K562 (cell line): ENCODE measurements at places on chromosomes 4 and X. TPM values are rescaled to one million over a fixed set of nuclear protein-coding genes. Genes with fewer than 3 reads are reported as not detected.

DNA sequence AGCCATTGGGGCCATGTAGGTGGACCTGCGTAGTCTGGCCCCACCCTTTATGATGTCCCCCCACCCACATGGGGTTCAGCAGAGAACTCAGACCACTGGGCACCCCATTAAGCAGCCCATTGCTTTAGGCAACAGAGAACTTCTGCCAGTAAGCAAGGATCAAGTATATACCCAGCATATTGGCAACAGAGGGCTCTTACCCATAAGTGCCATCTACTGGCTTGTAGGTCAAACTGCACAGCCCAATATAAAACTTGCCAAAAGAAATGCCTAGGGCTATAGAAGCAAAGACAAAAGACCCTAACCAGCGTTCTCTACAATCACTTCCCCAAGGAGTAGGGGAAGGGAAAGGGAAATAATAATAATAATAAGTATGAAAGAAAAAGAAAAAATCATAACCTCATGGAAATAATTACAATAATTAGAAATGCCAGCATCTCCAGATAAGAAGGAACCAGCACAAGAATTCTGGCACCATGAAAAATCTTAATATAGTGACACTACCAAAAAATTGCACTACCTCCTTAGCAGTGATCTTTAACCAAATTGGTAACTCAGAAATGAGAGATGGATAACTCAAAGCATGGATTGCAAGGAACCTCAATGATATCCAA, 1090.7 kb downstream of the FAT4 start:
- no peak for DNase-seq

GRCh38 chrX:18639280-18639679, 32.6 kb downstream of the RS1 start:
- no peak for DNase-seq

APLN gene
- polyA plus RNA-seq: 0.04 TPM in 1 of 2 replicates, not detected in the other

DNA sequence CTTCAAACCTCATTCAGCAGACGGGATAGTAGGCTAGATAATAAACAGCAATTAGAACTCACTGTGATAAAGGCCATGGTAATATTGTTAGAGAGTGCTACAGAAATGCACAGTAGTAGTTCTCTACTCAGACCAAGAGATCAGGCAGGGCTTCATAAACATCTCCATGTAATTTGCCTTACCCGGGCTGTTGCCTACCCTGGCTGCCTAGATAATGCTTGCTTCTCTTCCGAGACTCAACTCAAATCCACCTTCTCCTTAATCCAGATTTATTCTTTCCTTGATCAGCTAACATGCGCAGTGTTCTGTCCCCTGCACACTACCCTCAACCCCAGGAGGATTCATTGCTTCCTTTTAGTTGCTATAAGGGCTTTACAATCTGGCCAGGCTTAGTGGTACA, 21.8 kb downstream of the ANK2 start:
- no peak for DNase-seq

GRCh38 chr4:3791910-3792542, 25.8 kb downstream of the ADRA2C start:
- peak; percentile 63 for DNase-seq

DNA sequence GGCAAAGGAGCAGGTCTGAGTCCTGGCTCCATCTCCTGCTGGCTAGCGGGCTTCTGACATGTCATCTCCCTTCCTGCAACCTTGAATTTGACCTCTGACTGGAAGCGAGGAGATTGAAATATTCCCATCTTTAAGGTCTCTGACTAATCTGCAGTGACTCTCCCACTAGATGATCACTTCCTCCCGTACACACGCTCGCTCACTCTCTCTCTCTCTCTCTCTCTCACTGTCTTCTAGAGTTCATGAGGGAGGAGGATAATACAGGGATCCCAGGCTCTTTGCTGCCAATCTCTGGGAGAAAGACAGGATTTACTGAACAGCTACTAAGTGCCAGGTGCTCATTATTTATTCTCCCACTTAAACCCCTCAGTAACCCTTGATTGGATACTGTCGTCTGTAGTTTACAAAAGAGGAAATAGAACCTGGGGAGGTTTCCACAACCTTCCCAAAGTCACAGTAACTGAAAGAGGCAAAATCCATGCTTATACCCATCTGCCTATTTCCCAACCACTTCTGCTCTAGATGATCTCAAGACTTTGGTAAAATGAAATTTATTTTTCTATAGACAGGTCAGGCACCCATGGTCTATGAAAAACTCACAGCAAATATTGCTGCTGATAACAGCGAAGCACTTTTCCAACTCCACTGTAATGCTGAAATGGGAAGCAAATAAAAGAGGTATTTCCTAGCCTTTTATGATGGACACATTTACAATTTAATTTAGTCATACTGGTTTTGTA, 193.5 kb upstream of the C1QTNF7 start:
- DNase-seq: no peak

ITM2A gene
- 47.4 and 61.7 TPM in 2 replicates for polyA plus RNA-seq

TSPAN7 gene
- polyA plus RNA-seq: 0.07 TPM in 1 of 2 replicates, not detected in the other

- DNase-seq: no peak
Observed at GRCh38 chr4:27009539-27009938, 148.9 kb downstream of the STIM2 start.

GRCh38 chr4:5888222-5889001, 4.5 kb downstream of the CRMP1 start:
- no peak for DNase-seq

DNA sequence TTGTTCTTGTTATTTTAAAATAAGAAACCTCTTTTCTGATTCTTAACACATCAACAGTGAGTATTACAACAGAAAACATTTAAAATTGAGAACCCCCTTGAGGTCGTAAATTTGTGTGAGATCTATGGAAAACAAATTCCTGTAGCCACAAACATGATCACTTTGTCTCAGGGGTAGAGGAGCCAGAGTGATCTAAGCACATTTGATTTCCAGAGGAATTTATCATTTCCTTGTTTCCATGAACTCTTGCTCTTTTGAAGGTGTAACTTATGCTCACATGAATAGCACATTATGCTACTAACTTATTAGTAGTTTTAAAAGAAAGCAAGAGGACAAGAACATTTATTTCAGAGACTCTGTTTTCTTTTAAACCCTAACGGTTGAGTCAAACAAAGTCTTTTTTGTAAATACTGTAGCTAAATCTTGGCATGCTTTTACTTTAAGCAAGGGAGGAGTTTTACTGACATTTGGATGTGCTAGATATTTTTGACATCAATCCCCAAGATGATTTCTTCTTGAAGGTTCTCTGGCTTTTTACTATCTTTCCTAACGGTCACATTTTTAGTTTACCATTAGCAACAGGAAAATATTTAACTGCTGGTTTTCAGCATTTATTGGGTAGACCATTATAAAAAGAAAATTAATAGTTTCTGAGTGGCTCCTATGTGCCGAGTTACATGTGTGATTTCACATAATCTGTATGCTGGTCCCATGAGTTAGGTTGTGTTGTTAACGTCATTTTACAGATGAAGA, 27.9 kb upstream of the ZCCHC12 start:
- no peak for DNase-seq

DNA sequence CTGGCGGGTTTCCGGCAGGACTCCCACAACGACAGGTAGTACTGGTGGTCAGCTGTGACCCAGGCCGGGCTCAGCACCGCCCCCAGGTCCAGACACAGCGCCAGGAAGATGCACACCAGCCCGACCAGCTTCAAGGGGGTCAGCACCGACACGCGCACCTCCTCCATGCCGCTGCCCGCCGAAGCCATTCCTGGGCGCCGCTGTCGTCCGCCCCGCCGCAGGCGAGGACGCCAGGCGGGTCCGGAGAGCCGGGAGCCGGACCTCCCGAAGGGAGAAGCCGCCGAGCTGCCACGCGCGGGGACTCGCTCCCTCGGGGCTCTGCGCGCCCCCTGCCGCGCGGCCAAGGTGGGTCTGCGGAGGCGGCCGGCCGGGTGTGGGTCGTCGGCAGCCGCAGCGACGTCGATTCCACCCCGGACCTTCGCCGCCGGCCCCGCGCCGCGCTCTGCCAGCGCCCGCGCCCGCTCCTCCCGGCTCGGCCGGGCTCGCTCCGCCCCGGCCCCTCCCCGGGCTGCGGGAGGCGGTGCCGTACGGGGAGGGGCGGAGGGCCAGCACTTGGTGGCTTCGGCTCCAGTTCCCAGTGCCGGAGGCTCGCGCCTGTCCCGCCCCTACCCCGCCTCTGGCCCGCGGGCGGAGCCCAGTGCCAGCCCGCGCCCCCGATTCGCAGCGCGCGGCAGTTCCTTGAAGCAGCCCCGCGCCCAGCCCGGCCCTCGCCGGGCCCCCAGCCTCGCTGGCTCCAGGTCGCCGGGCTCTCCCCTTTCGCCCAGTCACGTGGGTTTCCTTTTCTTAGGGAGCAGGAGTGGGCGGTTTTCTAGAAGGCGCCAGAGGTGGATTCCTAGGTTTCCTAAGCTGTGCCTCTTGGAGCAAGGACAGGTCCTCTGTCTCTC, at the start of gene TMEM47:
TSS of gene TMEM47 (minus strand) at position 444 of the 884 bp plus-strand sequence. CDS start at position 188, 256 bp downstream.
- DNase-seq: peak; percentile 53

DNA sequence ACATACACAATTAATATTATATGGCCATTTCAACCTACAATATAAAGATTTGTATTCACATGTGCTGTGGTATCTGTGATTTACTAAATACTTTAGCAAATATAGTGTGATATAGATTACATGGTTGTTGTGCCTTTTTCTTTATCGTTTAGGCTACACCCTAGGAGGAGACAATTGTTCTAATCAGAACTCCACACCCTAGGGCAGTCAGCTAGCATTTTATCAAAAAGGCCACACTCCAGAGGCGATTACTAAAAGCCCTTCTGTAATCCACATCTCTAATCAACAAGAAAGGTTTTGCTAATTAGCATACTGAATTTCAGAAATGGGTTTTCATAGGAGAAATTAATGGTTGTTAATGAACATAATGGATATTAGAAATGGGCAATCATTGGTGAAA, 319.5 kb upstream of the NOCT start:
- DNase-seq: no peak

TEX13C gene
- polyA plus RNA-seq: not detected in 2 replicates

DNA sequence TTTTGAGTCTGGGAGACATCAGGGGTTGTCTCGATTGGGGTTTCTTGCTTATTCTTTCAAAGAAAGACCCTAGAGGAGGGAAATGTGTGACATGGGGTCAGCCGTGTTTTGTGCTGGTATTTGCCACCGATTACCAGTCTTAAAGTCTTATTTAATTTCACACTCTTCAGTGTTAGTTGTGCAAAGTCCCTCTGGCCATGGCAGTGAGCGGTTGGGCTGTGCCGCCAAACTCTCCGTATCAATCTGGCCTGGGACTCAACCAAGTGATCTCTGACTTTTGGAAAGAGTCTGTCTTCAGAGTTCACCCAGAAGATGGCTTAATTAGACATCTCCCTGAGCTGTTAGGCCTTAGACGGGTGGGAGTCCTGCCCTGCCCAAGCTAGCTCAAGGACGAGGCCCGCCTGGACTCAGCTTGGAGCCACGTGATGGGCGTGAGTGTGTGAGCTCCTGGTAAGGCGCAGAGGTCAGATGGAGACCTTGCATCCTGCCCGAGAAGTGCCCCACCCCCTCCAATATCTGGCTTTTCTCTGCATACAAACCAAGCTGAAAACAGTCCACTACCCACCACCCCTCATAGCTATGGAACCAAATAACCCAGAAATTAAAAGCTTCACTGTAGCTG, 3.8 kb upstream of the PITX2 start:
- DNase-seq: no peak

GRCh38 chr4:31160146-31160545, 440.0 kb downstream of the PCDH7 start:
- DNase-seq: no peak

GABRB1 gene
- not detected in 2 replicates for polyA plus RNA-seq

GRCh38 chrX:19874391-19875049, 12.9 kb downstream of the SH3KBP1 start:
- no peak for DNase-seq

DNA sequence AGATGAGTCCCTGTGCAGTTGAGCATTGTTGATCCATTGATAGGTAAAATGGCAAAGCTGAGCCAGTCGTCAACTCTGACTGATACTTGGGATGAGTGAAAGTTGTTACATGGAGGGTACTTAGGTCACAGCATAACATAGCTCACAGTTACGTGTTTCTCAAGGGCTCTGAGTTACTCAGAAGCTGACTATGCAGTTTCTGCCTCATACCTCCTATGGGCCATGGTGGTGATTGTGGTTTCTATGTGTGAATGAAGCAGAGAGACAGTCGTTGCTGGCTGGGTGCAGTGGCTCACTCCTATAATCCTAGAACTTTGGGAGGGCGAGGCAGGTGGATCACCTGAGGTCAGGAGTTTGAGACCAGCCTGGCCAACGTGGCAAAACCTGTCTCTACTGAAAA, 30.8 kb downstream of the FRMPD3 start:
- no peak for DNase-seq

ENPEP gene
- polyA plus RNA-seq: 0.01 TPM in 1 of 2 replicates, not detected in the other

GRCh38 chr4:141871086-141871770, 234.8 kb downstream of the IL15 start:
- no peak for DNase-seq

DNA sequence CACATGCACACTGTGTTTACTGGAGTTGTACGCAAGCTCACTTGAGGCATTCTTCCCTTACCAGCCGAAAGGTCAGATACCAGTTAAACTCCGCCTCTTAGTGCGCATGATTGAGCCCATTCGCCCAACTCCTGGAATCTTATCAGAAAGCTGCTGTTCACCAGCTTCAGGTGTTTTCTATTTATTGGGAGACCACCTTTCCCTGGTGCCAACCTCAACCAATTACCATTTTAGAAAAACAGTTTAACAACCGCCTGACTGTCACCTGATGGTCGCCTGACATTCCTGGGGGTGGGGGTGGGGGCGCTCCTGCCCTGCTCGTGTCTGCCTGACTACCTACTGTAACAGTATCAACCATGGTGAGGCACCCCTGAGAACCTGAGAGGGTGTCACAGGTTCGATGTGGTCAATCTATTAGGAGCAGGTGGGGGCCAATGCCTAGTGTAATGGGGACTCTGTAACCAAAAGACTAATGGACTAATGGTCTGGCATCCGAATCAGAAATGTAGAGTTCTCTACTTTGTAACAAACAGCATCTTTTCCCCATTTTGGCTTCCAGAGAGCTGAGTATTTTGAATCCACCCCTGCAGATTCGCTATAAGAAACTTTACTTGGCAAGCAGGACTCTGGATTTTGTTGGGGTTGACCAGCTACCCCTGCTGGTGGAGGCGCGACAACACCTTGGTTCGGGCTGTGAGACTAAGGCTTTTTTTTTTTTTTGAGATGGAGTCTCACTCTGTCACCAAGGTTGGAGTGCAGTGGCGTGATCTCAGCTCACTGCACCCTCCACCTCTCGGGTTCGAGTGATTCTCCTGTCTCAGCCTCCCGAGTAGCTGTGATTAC, 58.2 kb upstream of the ZNF157 start:
- peak; percentile 61 for DNase-seq

GLOD5 gene
- 2.0 and 3.2 TPM in 2 replicates for polyA plus RNA-seq

- no peak for DNase-seq
Observed at GRCh38 chr4:47849466-47849865, 11.6 kb upstream of the CORIN start.

UGT2A3 gene
- not detected in 2 replicates for polyA plus RNA-seq

MEPE gene
- not detected in 2 replicates for polyA plus RNA-seq

GRCh38 chr4:183436417-183436816, 8.0 kb upstream of the CDKN2AIP start:
- DNase-seq: no peak

DNA sequence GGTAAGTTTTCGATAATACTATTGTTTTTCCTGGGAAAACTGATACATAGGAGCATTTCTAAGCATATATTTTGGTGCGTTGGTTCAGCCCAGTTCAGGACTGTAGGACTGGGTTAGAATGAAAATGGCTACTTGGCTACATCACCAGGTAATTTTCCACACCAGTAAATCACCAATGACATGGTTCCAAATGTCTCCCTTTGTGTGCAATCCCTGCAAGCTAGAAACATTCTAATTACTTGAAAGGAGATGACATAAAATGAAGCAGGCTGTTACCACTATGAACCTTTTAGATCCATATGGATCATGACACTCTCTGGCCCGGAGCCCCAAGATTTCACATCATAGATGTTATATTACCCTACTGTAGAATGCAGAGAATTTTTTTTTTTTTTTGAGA, 577.4 kb upstream of the FTHL17 start:
- DNase-seq: no peak
